ENCODE measurements at places on chromosomes 13 and 19.

DNA sequence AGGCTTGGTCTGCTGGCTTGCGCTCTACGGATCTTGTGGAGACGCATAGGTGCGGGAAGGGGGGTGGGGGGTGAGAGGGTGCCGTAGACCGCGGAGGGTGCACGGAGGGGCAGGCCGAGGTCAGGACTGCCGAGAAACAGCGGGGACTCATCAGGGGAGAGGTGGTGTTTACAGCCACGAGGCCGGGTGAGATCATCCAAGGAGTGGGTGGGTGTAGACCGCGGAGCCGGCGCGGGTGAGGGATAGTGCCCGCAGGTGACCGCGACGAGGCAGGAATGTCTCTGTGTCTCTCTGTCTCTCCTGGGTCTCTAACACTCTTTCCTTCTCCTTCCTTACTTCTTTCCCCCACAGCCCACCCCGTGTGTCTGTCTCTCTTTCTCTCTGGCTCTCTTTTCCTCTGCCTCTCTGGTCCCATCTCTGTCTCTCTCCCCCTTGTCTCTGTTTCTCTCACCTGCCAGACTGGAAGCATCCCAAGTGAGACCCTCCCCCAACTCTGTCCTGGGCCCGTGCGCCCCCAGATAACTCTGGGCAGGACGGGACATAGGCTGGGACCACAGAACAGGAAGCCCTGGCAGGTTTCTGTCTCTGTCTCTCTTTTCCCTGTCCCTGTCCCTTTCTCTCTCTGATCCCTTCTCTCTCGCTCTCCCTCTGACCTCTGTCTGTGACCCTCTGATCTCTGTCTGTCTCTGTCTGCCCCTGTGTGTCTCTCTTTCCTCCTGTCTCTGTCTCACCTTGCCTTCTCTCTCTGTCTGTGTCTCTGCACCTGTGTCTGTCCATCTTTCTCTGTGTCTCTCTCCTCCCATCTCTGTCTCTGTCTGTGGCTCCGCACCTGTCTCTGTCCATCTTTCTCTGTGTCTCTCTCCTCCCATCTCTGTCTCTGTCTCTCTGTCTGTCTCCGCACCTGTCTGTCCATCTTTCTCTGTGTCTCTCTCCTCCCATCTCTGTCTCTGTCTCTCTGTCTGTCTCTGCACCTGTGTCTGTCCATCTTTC lies 1.8 kb upstream of the KLK4 start:
- no peak overlapping the region for H3K27ac ChIP-seq
- peaks cover 29% of the 10 kb centered on the region for H3K27me3 ChIP-seq
- H3K36me3 ChIP-seq: no peaks in the 10 kb centered on the region
- no peak overlapping the region for H3K4me3 ChIP-seq
- peaks cover 4% of the 10 kb centered on the region for H3K4me1 ChIP-seq
- no peak for DNase-seq

DNA sequence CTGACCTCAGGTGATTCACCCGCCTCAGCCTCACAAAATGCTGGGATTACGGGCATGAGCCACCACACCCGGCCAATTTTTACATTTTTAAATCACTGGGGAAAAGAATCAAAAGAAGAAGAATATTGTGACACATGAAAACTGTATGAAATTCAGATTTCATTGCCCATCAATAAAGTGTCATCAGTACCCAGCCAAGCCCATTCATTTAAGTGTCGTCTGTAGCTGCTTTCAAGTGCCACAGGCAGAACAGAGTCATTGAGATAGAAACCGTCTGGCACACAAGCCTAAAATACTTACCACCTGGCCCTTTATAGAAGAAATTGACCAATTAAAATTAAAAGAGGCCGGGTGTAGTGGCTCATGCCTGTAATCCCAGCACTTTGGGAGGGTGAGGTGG lies 15.3 kb downstream of the COLGALT1 start:
- no peaks in the 10 kb centered on the region for H3K27me3 ChIP-seq
- no peak for DNase-seq
- H3K4me3 ChIP-seq: no peak overlapping the region
- H3K4me1 ChIP-seq: peaks cover 1% of the 10 kb centered on the region
- peaks cover 59% of the 10 kb centered on the region for H3K36me3 ChIP-seq

DNA sequence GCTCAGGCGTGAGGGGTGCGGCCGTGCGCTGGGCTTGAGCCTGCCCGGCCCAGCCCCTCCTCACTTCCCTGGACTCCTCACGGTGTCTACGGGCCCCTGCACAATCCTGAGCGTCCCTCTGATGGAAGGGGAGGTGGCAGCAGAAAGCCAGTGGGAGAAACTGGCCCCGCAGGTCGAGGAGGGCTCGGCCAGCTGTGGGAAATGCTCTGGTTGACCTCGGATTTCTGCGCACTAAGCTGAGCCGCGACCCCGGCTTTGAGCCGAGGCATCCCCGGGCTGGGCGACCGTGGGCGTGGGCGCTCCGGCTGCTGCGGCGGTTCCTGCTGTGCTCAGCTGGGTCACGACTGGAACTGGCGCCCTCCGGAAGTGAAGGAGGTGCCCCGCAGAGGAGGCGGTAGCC lies 70.1 kb downstream of the ZNF208 start:
- no peak for DNase-seq
- H3K27me3 ChIP-seq: no peaks in the 10 kb centered on the region
- H3K4me1 ChIP-seq: no peaks in the 10 kb centered on the region
- no peak overlapping the region for H3K4me3 ChIP-seq

GRCh38 chr19:1275260-1275975 lies at the start of gene FAM174C:
Gene FAM174C, plus strand, starts transcription at chr19:1275530. Its CDS starts 20 bp downstream, at chr19:1275550.
- peak within 1 kb of the TSS; percentile 92 for H3K4me3 ChIP-seq
- H3K27ac ChIP-seq: peak within 1 kb of the TSS; percentile 96
- peak; percentile 93 for DNase-seq

DNA sequence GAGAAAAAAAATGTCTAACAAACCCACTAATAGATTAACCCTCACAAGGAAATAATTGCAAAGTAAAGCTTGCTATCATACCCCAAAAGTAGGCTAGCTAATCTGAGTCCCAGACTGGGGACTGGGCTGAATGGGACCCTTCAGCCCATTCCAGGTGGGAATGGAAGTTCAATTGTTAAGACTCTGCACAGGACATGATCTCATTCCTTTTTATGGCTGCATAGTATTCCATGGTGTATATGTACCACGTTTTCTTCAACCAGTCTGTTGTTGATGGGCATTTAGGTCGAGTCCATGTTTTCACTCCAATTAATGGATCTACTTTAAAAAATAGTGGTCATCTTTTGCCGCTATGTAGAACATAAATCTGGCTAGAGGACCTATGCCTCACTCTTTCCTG lies 17.9 kb downstream of the OR7A5 start:
- DNase-seq: no peak
- no peaks in the 10 kb centered on the region for H3K36me3 ChIP-seq
- no peak overlapping the region for H3K27ac ChIP-seq
- H3K27me3 ChIP-seq: no peaks in the 10 kb centered on the region

GRCh38 chr13:51255556-51255955 lies 33.4 kb downstream of the FAM124A start:
- no peaks in the 10 kb centered on the region for H3K27me3 ChIP-seq
- H3K4me3 ChIP-seq: no peak overlapping the region
- H3K27ac ChIP-seq: no peak overlapping the region
- H3K4me1 ChIP-seq: no peaks in the 10 kb centered on the region

DNA sequence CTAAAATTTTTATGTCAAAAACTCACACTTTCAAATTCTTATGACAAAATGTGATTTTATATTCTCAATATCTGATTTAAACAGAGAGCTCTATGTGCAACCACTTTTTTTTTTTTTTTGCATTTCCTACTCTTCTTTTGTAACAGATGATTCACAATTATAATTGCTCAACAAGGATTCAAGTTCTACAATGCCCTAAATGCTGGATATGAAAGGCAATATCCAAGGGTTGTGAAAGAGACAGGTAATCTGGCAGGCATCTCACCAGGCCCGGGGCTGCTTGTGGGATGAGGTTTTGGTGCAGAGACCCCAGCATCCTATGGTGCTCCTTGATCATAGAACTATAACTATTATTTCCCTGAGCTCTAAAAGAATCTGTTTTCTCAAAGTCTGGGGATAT lies 363.6 kb upstream of the NBEA start:
- no peak overlapping the region for H3K27ac ChIP-seq
- H3K4me3 ChIP-seq: no peak overlapping the region
- no peaks in the 10 kb centered on the region for H3K36me3 ChIP-seq
- DNase-seq: no peak

GRCh38 chr19:41877916-41878905 lies 1.1 kb downstream of the CD79A start:
- no peak overlapping the region for H3K4me3 ChIP-seq
- H3K4me1 ChIP-seq: peaks cover 43% of the 10 kb centered on the region
- DNase-seq: no peak
- H3K27me3 ChIP-seq: no peaks in the 10 kb centered on the region

GRCh38 chr19:52566588-52566987 lies 3.5 kb upstream of the ZNF701 start:
- peaks cover 61% of the 10 kb centered on the region for H3K36me3 ChIP-seq
- no peak overlapping the region for H3K4me3 ChIP-seq
- no peaks in the 10 kb centered on the region for H3K27me3 ChIP-seq
- no peak for DNase-seq
- peaks cover 10% of the 10 kb centered on the region for H3K4me1 ChIP-seq

DNA sequence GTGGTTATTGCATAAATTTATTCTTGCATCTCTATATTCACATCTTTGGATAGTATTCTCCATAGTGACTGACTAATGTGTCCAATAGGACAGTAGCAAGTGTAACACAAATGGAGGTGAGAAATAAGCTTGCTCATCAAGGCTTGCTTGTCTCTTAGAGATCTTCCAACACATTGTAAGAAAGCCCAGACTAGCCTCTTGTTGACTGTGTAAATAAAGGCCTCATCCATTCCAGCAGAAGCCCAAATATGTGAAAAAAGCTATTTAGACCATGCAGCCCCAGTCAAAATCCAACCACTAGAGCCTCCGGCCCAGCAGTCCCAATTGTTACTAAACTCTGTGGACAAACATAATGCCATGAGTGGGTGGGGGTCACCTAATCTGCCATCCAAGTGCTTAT lies 2.7 kb upstream of the ZNF615 start:
- H3K27ac ChIP-seq: no peak overlapping the region
- H3K27me3 ChIP-seq: no peaks in the 10 kb centered on the region
- no peak for DNase-seq
- peaks cover 10% of the 10 kb centered on the region for H3K4me1 ChIP-seq

DNA sequence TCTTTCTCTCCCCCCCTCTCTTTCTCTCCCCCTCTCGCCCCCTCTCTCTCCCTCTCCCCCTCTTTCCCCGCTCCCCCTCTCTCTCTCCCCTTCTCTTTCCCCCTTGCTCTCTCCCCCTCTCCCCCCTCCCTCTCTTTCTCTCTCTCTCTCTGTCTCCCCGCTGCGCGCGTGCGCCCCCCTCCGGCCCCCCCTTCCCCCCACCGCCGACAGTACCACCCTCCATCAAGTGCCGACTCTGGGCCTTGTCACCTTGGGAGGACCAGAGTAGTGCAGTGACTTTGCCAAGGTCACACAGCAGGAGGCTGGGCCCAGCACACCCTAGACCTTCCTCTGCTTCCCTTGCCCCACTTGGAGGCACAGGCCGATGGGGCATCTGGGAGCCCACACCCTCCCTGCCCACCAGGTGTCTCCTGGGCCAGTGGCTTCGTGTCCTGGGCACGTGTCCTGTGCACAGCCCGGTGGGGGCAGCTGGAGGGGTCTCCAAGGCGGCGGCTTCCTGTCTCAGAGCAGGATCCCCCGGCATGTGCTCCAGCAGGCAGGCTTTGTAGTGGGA lies 121.6 kb downstream of the KDM4B start:
- DNase-seq: no peak
- no peak overlapping the region for H3K4me3 ChIP-seq
- H3K36me3 ChIP-seq: peaks cover 33% of the 10 kb centered on the region
- H3K27me3 ChIP-seq: no peaks in the 10 kb centered on the region
- H3K4me1 ChIP-seq: no peaks in the 10 kb centered on the region

DNA sequence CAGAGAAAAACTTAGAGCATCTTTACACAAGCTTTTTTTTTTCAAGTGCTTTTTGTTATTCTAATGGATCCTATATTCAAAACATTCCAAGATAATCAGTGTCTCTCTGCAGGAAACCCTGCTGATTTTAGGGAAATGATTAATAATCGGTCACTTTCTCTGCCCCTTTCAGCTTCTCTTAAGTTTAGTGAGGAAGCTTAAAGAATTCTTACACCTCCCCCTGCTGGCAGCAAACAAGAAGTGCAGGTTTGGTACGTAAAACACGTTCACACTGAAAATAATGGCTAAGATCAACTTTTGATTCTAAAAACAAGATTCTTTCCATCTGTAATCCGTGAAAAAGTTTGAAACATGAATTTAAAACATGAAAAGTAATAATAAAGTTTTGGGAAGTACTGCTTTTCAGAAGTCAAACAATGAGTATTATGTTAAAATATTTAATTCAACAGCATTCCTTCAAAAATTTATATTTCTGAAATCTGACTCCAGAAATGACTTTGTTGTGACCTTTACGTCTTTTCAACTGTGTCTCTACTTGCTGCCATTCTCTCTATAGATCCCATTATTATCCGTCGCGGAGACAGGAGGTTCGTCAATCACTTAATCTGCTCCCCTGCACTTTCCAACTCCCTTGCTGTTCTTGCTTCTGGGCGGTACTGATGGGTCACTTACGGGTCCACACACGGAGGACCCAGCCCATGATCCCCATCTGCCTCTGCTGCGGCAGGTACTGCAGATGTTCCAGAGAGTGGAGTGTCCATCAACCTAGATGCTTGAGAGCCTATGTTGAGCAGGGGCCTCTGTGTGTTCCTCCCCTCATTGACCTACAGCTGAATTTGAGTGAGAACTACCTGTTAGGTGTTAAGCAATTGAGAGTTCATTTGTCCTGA lies 203.1 kb upstream of the EDNRB start:
- no peak overlapping the region for H3K27ac ChIP-seq
- H3K4me1 ChIP-seq: no peaks in the 10 kb centered on the region
- no peak overlapping the region for H3K4me3 ChIP-seq
- no peaks in the 10 kb centered on the region for H3K36me3 ChIP-seq
- DNase-seq: no peak
- no peaks in the 10 kb centered on the region for H3K27me3 ChIP-seq

DNA sequence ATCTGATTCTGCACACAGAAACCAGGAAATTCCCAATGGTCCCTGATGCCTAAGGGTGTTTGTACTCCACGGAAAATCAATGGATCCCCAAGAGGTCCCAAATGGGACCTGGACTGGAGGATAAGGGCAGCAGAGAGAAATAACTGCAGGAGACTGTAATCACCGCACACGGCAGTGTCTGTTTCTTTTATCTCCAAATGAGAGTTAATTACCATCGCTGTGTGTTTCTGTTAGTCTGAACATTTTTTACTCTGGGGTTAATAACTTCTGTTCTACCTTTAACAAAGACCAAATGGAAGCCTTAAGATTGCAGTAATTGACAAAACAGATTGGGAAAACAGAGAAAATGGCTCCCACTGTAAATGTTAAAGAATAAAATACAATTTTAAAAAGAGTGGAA lies 320.9 kb downstream of the DCLK1 start:
- H3K4me3 ChIP-seq: no peak overlapping the region
- no peaks in the 10 kb centered on the region for H3K4me1 ChIP-seq
- H3K36me3 ChIP-seq: no peaks in the 10 kb centered on the region
- no peak overlapping the region for H3K27ac ChIP-seq
- no peaks in the 10 kb centered on the region for H3K27me3 ChIP-seq

Data from activated T-helper 2 cell treated with anti-CD3 and anti-CD28 coated beads, Interferon-gamma antibody, Interleukin-2, Interleukin-4, amounts not matched to agents 10 μg/mL and 5 μg/mL and 100 μg/mL, durations not matched to agents 14 hours and 24 hours and 36 hours (primary cell).